Activated effector memory CD4-positive, alpha-beta T cell treated with Interleukin-2 at 50 U/mL for 16 hours (primary cell): ENCODE measurements at places on chromosomes 5 and 9.

DNA sequence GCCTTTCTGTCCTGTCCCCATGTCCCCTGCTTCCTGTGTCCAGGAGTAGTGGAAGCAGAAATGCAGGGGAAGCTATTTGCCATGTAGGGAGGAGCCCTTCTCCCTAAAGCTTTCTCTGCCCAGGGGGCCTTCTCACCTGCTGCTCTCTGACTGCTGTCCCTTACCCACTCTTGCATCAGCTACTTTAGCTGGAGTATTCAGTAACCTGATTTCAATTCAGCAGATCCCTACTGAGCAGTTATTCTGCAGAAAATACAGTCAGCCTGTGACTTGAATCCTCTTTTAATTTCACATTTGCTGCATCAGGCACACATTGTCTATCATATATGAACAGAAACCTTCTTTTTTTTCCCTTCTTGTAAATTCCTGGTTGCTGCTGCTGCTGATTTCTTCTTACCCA lies 90.4 kb downstream of the MVB12B start:
- no peak for DNase-seq

DNA sequence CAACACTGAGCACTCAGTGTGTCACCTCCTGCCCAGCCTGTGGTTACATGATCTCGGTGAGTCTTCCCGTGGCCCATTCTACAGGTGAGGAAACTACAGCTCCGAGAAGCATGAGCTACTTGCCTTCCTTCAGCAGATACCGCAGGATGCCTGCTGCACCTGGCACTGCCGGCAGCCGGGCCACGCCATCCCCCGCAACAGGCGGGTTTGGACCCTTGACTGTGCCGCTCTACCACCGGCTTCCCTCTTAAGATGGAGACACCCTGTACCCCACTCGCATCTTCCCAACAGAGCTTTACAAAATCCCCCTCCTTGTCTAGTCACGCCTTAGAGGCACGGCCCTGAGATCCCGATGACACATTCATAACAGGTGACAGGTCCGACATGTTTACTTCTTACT lies 74.9 kb upstream of the OTULINL start:
- DNase-seq = no peak

- no peak for DNase-seq
These were observed 425 bp downstream of the PTPA start for GRCh38 chr9:129111528-129112151.

GRCh38 chr9:72349911-72350310 lies 15.1 kb downstream of the ZFAND5 start:
- no peak for DNase-seq

DNA sequence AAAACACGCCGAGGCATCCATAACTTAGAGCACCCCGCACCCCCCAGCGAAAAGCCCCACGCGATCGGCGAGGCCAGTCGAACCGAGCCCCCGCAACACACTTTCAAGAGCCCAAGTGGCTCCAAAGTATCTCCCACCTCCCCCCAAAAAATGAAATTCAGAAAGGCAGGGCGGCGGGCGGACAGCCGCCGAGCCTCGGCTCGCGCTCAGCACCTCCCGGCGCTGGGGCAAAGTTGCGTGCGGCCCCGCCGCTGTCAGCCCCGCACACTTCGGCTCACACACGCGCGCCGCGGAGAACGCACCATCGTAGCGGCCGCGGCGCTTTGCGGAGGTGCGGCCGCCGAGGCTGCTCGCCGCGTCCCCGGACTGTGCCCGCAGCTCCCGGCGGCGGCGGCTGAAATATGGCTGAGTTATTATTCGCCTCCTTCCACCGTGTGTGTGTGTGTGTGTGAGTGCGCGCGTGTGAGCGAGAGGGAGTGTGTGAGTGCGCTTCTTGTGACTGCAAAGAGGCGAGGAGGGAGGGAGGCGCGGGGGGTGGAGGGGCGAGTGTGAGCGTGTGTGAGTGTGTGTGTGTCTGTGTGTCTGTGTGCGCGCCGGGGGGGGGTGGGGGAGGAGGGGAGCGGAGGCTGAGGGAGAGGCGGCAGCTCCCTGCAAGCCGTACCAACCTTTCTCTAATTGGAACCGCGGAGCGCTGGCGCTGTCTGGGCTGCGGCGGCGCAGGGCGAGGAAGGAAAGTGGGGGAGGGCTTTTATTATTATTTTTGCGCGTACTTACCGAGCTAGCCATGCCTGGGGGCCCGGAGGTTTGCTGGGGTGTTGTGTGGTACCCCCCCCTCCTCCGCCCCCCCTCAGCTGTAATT lies 599 bp downstream of the MLLT3 start:
- peak; percentile 68 for DNase-seq

GRCh38 chr5:50888751-50889150 lies 222.3 kb downstream of the PARP8 start:
- no peak for DNase-seq

DNA sequence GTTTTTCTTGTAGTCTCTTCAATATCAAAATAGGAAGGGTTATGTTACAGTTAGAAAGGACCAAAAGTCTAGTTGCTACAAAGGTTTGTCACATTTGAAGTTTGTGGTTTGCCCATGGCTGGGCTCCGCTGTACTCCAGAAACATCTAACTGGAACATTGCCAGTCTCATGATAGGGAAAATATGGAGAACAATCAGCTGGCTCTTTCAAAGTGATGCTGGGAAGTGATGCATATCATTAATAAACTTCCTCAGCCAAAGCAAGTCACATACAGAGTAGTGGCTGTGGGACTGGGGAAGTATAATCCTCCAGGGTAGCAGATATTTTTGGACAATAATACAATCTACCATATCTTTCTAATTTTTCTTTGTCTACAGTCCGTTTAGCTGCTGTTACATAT lies 8.8 kb downstream of the BTF3 start:
- no peak for DNase-seq

- DNase-seq = no peak
These were observed 125.3 kb upstream of the RFX3 start for GRCh38 chr9:3650994-3651622.

DNA sequence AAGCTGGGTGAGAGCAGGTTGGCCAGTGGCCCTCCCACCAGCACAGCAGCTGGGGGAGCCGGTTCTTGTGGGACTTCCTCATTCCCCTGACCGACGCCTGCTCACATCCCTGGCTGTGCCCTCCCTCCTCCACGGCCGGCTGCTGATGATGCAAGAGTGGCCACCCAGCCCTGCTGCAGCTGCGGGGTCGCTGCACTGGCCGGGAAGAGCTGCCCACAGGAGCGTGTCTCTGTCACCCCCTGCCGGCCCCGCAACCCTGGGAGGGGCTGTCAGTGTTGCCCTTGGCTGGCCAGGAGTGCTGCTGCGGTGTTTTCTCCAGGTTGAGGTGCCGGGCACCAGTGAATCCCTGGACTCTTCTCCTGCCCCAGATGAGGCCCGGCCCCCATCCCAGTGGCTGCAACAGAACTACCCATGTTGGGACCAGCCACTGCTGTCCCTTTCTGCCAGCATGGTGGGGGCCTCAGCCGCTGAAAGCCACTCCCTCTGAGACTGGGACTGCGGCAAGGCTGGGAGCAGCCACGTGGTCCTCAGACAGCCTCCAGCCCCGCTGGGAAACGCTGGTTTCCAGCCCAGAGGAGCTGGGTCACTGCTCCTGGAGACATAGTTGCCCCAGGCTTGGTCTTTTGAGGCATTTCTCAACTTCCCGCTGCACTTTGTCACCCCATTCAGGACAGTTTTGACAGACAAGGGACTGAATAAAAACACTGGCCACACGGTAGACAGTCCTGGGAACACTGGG lies 739 bp downstream of the CARD9 start:
- DNase-seq = no peak

DNA sequence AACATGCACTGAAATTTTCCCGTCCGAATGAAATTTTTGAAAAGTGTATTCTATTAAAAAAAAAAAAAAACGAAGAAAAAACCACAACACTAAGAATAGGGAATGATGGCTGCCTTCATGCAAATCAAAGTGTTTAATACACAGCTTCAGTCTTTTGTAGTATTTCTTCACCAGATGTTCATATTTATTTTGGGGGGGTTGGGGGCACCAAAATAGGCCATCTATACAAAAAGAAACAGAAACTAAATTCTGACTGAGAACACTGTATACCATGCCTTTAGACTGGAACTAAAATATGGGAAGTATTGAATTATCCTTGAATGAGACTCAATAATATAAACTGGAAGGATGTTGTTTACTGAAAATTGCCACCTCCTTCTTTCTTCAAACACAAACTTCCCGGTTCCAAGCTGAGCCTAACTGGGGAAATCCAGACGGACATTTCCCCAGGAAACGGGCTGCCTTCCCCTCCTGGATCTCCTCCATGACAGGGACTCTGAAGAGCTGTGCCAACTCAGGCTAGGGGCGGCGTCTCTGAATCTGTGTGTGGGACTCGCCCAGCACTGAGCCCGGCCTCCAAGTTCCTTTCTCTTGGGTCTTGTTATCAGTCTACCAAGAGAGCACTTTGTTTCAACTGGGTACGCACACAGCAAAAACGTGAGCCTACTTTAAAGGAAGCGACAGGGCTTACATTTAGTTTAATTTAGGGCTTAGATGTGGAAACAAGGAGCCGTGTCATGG lies 511.3 kb upstream of the ADAMTS16 start:
- DNase-seq = no peak

GRCh38 chr9:129776938-129777768 lies 24.3 kb upstream of the PTGES start:
- peak; percentile 2 for DNase-seq

DNA sequence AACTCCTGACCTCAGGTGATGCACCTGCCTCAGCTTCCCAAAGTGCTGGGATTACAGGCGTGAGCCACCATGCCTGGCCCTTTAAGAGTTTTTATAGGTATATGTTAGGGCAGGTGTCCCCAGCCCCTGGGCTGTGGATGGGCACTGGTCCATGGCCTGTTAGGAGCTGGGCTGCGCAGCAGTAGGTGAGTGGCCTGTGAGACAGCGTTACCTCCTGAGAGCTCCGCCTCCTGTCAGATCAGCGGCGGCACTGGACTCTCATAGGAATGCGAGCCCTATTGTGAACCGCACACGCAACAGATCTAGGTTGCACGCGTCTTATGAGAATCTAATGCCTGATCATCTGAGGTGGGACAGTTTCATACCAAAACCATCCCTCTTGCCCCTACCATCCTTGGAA lies 173.4 kb downstream of the GOLPH3 start:
- no peak for DNase-seq

- DNase-seq = no peak
These were observed 23.0 kb downstream of the SLC28A3 start for GRCh38 chr9:84317563-84317962.

- no peak for DNase-seq
These were observed 103.6 kb upstream of the KLF9 start for GRCh38 chr9:70517926-70518610.

GRCh38 chr9:2821855-2822254 lies 22.0 kb downstream of the PUM3 start:
- DNase-seq = no peak

DNA sequence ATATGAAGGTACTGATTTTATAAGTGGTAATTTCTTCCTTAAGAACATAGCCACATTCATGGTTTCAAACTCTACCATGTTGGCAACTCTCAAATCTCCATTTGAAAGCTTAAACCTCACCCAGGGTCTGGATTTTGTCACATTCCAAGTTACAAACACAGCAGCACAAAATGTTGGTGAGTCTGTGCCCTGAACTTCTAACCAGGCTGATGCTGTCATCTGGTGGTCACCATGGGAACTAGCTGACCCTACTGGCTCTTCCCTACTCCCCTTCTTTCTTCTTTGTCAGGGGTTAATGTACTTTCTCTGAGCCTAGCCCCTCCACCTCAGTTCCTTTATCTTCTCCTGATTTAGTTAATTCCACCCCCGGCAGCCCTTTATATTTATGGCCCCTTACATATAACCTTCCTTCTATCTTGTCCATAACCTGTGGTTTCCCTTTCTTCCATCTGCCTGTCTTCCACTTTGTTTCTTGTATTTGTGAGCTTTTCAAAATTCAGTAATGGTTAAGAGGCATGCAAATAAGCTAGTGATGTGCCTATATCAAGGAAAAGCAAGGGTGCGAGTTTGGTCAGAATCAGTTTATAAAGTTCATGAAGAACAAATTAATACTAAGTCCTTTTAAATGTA lies 35.9 kb downstream of the TGFBR1 start:
- DNase-seq = peak; percentile 19

DNA sequence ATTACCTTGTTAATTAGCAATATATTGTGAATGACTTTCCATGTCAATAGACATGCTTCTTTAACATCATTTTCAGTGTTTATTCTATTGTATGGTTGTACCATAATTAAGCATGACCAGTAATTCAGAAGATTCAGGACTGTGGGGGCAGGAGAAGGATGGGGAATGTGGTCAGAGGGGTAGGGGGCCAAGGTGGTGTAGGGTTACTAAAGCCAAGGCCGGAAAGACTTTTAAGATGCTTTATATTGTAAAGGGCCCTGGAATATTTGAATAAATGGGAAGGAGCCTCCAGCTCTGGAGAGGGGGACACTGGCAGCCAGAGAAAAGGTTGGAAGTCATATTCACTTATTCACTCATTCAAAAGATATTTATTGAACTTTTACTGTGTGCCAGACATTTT lies 115.7 kb downstream of the FGF18 start:
- DNase-seq = no peak

GRCh38 chr9:123268465-123269259 lies at the start of gene STRBP:
STRBP (minus strand) TSS chr9:123268586; CDS start chr9:123184134, 84,452 bp downstream.
- peak; percentile 91 for DNase-seq

GRCh38 chr5:56530626-56531138 lies 284.7 kb upstream of the MAP3K1 start:
- DNase-seq = no peak

- no peak for DNase-seq
These were observed 31.1 kb downstream of the DIRAS2 start for GRCh38 chr9:90611568-90611967.

DNA sequence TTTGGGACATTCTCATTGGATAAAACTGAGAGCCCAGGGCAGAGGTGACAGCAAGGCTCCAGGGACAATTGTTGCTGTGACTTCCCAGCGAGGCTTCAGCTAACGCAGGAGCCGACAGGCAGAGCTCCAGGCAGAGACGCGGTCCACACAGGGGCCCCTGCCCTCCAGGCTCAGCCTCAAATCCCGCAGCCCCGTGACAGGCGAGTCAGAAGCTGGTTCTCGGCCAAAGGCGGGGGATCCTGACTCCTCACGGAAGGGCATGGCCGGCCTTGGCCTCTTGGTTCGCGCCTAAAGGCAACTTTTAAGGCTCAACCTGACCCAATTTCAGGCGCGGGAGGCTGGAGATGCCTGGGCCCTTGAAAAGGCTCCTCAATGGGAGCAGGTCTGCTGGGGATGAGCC lies 21.3 kb downstream of the SLC12A7 start:
- no peak for DNase-seq
